ENCODE measurements at places on chromosomes 13 and 19.
A peak's percentile ranks its signal among the peaks of the same experiment; 100 is the strongest.

GRCh38 chr19:55753401-55753800, 5.5 kb upstream of the RFPL4A start:
- DNase-seq, result no peak

GRCh38 chr19:49954092-49954829, 6.7 kb downstream of the SIGLEC11 start:
- no peak for DNase-seq

GRCh38 chr19:4586691-4587090, 27.2 kb upstream of the SEMA6B start:
- no peak for DNase-seq

GRCh38 chr13:100458673-100459072, 129.9 kb downstream of the GGACT start:
- no peak for DNase-seq

DNA sequence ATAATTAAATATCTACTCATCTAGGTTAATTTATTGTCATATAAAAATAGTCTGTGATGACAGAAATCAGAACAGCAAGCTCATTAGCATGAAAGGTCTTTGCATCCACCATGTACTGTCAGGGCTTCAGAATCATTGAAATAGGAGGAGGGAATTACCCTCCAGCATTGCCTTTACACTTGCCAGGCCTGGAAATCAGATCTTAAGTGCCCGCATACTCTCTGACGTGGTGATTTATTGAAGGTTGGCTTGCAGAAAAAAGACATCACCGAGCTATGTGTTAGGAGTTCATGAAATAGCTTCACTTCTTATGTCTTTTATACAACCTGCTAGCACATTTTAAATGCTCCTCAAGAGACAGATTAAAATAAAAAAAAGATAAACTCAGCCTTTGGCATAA, 661.7 kb upstream of the SLITRK1 start:
- DNase-seq, result no peak

DNA sequence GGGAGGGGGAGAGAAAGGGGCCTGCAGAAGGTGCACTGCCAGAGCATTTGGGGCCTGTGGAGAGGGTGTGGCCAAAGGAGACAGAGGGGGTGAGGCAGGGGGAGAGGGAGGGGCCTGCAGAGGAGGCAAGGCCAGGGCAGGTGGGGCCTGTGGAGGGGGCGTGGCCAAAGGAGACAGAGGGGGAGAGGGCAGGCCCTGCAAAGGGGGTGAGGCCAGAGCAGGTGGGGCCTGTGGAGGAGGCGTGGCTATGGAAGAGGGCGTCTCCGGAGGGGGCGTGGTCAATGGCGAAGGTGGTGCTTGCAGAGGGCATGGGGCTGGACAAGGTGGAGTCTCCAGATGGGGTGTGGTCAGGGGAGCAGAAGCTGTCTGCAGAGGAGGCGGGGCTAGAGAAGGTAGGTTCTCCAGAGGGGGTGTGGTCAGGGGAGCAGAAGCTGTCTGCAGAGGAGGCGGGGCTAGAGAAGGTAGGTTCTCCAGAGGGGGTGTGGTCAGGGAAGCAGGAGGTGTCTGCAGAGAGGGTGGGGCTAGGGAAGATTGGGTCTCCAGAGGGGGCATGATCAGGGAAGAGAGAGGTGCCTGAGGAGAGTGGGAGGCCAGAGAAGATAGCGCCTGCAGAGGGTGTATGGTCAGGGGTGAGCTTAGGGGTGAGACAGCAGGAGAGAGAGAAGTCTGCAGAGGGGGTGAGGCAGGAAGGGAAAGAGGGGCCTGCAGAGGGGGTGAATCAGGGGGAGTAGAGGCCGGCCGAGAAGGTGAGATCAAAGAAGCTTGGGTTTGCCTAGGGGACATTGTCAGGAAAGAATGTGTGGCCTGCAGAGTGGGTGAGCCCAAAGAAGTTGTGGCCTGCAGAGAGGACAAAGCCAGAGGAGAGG, 3.4 kb downstream of the PRR36 start:
- peak; percentile 64 for DNase-seq

GRCh38 chr19:1987197-1988187, 28.0 kb downstream of the BTBD2 start:
- DNase-seq, result no peak

GRCh38 chr19:5897189-5897969, 6.2 kb downstream of the NDUFA11 start:
- DNase-seq, result no peak

GRCh38 chr13:50125554-50126262, 110.5 kb downstream of the KCNRG start:
- DNase-seq, result peak; percentile 96

DNA sequence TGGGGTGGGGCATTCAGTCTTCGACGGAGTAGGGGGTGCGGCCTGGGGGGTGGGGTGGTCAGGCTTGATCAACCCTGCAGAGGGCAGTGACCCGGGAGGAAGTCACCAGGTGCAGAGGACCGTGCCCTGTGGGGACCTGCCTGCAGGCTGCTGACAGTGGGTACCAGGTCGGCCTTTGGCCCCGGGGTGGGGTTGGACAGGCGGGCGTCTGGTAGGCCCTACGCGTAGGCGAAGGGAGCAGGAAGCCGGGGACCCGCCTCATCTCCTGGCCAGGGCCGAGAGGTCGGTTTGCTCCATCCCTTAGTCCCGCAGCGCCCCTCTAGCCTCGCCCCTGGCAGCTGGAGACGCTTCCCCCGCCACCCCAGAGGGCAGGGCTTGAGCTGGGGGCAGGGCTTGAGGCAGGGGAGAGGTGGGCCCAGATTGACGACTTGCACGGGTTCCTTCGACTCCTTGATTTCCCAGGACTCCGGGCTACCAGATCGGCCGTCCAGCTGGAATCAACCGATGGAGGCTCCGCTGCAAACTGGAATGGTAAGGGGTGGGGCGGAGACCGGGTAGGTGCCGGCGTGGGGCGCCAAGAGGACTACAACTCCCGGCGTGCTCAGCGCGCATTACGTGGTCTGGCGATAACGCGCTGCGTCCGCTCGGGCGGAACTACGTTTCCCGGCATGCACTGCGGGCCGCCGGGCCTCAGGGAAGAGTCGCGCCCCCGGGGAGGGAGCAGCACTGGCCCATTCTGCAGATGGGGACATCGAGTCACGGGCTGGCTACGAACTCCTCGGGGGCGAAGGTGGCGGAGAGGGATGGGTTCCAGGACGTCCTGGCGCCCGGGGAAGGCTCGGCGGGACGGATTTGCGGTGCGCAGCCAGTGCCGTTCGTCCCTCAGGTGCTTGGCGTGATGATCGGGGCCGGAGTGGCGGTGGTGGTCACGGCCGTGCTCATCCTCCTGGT, at the start of gene PNPLA6:
TSS of gene PNPLA6 (plus strand) at position 671 of the 951 bp plus-strand sequence. CDS start at position 743, 72 bp downstream.
- peak; percentile 98 for DNase-seq

DNA sequence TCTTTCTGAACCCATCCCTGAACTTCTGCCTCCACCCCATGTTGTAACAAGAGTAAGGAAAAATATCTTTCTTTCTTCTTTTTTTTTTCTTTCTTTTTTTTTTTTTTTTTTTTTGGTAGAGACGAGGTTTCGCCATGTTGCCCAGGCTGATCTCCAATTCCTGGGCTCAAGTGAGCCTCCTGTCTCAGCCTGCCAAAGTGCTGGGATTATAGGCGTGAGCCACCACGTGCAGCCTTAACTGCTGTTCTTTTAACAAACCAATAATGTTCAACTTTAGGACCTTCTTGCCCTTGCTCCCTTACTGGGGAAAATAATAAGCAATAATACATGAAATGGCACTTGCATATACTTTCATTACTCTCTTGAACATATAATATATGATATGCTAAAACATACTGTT, 19.6 kb downstream of the GPR183 start:
- DNase-seq, result no peak

- DNase-seq, result no peak
Measured at GRCh38 chr19:23410155-23410554, 14.9 kb upstream of the ZNF91 start.

- no peak for DNase-seq
Measured at GRCh38 chr13:86826232-86826631, 844.9 kb upstream of the SLITRK5 start.

DNA sequence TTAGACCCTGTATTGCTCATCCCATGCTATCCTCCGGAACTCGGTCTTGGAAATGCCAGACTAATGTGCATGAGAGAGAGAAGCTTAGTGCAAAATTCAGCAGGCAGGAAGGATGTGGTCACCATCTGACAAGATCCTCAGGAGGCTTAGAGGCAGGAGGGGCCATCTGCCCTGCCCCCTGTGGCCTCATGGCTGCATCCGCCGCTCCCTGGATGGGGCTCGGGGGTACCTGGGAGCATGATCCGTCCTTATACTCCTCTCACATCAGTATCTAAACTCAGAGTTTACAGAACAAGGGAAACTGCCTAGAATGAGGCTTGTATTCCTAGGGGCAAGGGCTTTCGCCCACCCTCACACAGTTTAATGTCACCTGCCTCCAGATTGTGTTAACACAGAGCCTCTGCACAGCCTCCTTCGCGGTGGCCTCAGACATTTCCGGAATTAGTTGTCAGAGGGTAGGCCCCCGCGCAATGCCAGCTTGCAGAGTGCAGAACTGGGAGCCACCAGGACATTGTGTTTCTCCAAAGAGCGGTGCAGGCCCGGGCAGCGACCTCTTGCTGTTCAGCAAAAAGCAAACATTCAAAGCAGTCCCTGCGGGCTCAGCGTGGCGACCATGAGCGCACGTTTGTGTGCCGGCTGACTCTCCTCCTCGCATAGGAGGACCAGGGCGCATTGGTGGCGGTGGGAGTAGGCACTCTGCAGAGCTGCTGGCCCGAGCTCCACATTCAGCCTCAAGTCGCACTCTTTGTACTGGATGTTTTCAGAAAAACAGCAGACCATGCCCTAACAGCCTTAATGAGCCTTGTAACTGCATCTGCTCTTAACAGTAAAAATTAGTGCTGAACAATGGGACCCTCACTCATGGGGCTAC, 39.1 kb downstream of the GPR12 start:
- peak; percentile 48 for DNase-seq

DNA sequence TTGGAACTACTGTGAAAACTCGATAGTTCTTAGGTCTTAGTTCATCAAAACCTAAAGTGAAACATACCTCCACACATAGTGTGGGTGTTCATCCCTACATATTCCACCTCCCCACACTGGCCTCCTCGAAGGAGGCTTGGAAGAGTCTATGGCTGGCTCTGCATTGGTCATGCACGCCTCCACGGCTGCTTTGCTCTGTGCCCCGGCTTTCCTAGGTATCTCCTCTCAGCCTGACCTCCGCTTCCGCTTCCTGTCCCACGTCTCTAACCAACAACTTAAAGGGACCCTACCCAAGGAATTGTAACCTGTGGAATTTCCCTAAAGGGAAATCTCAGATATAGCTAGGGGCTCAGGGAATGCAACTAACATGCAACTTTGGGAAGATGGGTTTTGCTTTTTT, 79.7 kb upstream of the MBNL2 start:
- no peak for DNase-seq

DNA sequence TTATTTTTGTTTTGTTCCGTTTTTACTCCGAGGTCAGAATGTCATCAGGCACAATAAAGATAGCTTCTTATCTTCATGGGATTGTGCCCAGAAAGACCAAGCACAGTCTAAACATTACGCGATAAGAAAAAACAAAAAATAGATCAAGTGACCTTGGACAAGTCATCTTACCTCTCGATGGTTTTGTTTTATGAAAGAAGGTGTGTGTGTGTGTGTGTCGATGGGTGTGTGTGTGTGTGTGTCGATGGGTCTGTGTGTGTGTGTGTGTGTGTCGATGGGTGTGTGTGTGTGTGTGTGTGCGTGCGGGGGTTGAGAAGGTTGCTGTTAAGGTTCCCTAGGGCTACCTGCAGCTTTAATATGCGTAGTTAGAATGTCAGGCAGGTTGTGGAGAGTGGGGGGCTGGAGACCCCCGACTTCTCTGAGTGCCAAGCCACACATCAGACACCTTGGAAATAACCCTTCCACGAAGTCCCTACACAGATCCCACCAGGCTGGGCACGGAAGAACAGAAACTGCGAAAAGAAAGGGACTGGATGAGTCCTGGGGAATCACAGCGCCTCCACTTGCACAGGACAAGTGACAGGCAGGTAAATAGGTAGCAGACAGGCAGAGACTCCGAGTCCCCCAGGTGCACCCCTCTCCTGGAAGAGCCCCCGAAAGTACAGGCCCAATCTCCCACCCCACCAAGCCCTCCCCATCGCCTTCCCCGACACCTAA, 458 bp upstream of the ATP8A2 start:
- DNase-seq, result no peak

- DNase-seq, result no peak
Measured at GRCh38 chr13:46392967-46393366, 5.9 kb upstream of the RUBCNL start.

All from Right ventricle myocardium superior (tissue), 1 donor.